Dermis microvascular lymphatic vessel endothelial cell (primary cell): ENCODE measurements at places on chromosomes 4 and X. TPM values are rescaled to one million over a fixed set of nuclear protein-coding genes. Genes with fewer than 3 reads are reported as not detected.

The CTBP1 gene
- total RNA-seq = 211 and 274 TPM in 2 replicates

The BEND4 gene
- under 0.01 TPM in 2 replicates for total RNA-seq

The PAGE4 gene
- total RNA-seq = not detected in 2 replicates

The LRRC66 gene
- total RNA-seq = under 0.01 and 0.13 TPM in 2 replicates

The PFKFB1 gene
- total RNA-seq = 0.13 TPM in 2 replicates

The GAGE12G gene
- not detected in 2 replicates for total RNA-seq

The LEF1 gene
- total RNA-seq = 0.13 TPM in 1 of 2 replicates, not detected in the other

The PCDH7 gene
- under 0.01 and 0.51 TPM in 2 replicates for total RNA-seq

The MAGEA9B gene
- not detected in 2 replicates for total RNA-seq

The RHOXF2B gene
- total RNA-seq = not detected in 2 replicates

The LPAR4 gene
- under 0.01 TPM in 1 of 2 replicates, not detected in the other for total RNA-seq

The PRR32 gene
- total RNA-seq = not detected in 2 replicates

The MID1IP1 gene
- 8.3 and 14.9 TPM in 2 replicates for total RNA-seq

The ANOS1 gene
- total RNA-seq = 0.26 and 0.63 TPM in 2 replicates

The RBM47 gene
- total RNA-seq = under 0.01 and 0.13 TPM in 2 replicates

The RNF128 gene
- 0.13 TPM in 1 of 2 replicates, not detected in the other for total RNA-seq

The OTUD5 gene
- 22.1 and 32.1 TPM in 2 replicates for total RNA-seq

The PPARGC1A gene
- total RNA-seq = 0.26 and 2.7 TPM in 2 replicates

The GRIA2 gene
- total RNA-seq = under 0.01 TPM in 1 of 2 replicates, not detected in the other

The RAI2 gene
- total RNA-seq = 1.2 and 3.3 TPM in 2 replicates

The BTK gene
- under 0.01 TPM in 1 of 2 replicates, not detected in the other for total RNA-seq

The MAGED4 gene
- 18.9 and 33.4 TPM in 2 replicates for total RNA-seq

The SULT1E1 gene
- total RNA-seq = 0.89 and 2.3 TPM in 2 replicates

The TCEAL9 gene
- total RNA-seq = 44.4 and 48.3 TPM in 2 replicates

The ADGRL3 gene
- under 0.01 and 0.13 TPM in 2 replicates for total RNA-seq

The XAGE1B gene
- total RNA-seq = not detected in 2 replicates

The ALAS2 gene
- not detected in 2 replicates for total RNA-seq

The CT45A8 gene
- not detected in 2 replicates for total RNA-seq

The PARM1 gene
- 0.13 TPM in 1 of 2 replicates, not detected in the other for total RNA-seq

The CXCL6 gene
- total RNA-seq = 0.26 and 0.63 TPM in 2 replicates

The SUPT20HL1 gene
- total RNA-seq = not detected in 2 replicates

The ERAS gene
- total RNA-seq = not detected in 2 replicates

The MAB21L2 gene
- total RNA-seq = 0.13 and 1.3 TPM in 2 replicates

The STARD8 gene
- total RNA-seq = 20.0 and 44.5 TPM in 2 replicates

The SPANXB1 gene
- total RNA-seq = not detected in 2 replicates

The RAB41 gene
- not detected in 2 replicates for total RNA-seq

The MAGIX gene
- 0.39 and 0.51 TPM in 2 replicates for total RNA-seq

The ZBTB49 gene
- total RNA-seq = 1.8 and 2.4 TPM in 2 replicates

The TAF7L gene
- 0.13 TPM in 1 of 2 replicates, not detected in the other for total RNA-seq

The CT45A2 gene
- not detected in 2 replicates for total RNA-seq

The GUCY1A1 gene
- total RNA-seq = 43.2 and 50.6 TPM in 2 replicates

The ADH1C gene
- total RNA-seq = not detected in 2 replicates

The RGN gene
- 0.26 and 0.51 TPM in 2 replicates for total RNA-seq

The NIPAL1 gene
- 0.38 and 0.39 TPM in 2 replicates for total RNA-seq

The SHOX gene
- not detected in 2 replicates for total RNA-seq

The ANKRD50 gene
- 41.6 and 58.8 TPM in 2 replicates for total RNA-seq

The PDE5A gene
- total RNA-seq = 3.1 and 3.4 TPM in 2 replicates

The PITX2 gene
- under 0.01 TPM in 1 of 2 replicates, not detected in the other for total RNA-seq

The NHS gene
- total RNA-seq = 0.13 TPM in 2 replicates
